ENCODE measurements at places on chromosomes 11 and 22.

DNA sequence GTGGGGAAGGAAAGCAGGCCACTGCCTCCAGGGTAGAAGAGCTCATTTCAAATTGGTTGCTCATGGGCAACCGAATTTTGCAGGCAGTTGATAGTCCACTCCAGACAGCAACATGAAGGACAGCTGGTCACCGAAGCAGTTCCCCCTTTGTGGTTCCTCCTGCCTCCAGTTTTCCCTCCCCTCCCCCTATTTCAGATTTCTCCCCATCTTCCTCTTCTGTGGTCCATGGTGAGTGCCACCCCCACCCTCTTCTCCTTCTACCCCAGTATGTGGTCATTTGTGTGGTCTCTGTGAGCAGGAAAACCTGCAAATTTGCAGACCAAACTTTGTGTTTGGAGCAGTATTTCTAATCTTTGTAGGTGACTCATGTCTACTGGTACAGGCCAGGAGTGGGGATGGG lies 38.2 kb upstream of the PAK1 start:
- DNase-seq: no peak

- DNase-seq: no peak
Observed at GRCh38 chr11:11577932-11578911, 43.6 kb downstream of the GALNT18 start.

DNA sequence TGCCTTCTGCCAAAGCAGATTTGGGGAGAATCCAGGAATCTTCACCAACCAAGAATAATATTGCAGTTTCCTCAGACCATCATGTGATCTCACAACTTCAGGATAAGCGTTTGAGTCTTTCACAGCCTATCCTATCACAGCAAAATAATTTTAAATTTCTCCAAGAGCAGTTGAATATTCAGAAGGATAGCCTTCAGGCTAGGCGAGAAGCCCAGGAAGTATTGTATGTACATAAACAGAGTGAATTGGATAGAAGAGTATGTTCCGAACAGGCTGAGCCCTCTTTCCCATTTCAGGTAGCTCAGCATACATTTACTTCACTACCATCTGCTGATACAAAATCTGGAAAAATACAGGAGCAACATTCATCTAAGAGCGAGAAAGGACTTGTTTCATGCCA lies 36.1 kb downstream of the CEP295 start:
- DNase-seq: no peak

DNA sequence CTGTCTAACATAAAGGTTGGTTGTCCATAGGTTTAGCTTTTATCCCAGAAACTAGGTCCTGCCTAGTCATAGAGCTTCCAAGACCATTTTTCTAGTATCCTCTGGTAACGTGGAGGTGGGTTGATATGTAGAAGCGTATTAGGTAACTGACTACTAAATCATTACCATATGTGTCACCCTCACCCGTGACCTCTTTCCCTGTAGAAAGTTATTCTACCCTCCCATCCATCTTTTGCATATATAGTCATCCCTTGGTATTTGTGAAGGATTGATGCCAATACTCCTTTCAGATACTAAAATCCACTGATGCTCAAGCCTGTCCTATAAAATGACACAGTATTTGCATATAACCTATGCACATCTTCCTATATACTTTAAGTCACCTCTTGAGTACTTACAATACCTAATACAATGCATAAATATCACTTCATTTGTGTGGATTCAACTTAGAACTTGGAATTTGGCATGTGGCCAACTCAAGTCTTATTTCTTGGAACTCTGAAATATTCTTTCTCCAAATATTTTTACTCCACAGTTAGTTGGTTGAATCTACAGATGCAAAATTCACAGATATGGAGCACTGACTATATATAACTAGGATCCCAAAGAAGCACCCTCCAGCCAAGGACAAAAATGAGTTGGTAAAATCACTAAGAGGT lies 497.0 kb upstream of the TENM4 start:
- DNase-seq: no peak

- no peak for DNase-seq
Observed at GRCh38 chr22:31923136-31923535, 21.2 kb upstream of the YWHAH start.

DNA sequence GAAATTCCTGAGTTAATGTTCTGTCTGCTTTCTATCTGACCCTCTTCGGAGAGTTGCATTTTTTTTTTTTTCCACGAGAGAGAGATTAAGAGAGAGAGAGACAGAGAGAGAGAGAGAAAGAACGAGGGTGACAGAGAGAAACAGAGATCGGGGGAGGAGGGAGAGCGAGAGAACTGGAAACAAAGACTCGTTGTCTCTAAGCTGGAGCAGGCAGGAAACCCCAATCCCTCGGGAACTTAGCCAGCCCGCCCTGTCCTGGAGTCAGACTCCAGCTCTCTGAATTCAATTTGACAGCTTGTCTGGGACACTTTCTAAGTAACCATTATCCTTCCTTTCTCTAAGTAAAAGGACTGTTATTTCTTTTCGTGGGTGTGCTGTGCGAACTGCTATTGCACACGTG lies 76.9 kb downstream of the KCNJ1 start:
- peak; percentile 48 for DNase-seq

DNA sequence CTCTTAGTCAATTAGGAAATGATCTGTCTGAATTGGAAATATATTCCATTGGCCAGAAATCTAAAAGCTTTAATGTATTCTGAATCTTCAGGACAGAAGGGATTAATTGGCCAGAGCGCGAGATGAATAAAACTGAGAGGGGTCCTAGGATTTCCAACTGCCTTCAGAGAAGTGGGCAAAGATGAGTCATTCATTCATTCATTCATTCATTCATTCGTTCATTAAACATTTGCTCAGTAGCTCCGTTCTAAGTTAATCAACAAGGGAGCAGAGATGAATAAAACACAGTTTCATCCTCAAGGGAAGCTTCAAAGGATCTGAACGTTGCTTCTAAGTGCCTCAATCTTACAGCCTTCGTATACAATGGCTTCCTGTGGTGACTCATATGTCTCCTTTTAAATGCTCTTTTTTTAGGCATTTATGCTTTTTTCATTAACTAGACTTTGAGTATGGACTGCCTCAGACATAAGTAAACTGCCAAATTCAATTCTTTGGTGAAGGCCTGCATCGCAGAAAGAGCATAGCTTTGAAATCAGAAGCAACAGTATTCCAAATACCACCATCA lies 537.4 kb upstream of the CCDC90B start:
- no peak for DNase-seq

- no peak for DNase-seq
Observed at GRCh38 chr11:62928011-62928410, 6.8 kb upstream of the CHRM1 start.

DNA sequence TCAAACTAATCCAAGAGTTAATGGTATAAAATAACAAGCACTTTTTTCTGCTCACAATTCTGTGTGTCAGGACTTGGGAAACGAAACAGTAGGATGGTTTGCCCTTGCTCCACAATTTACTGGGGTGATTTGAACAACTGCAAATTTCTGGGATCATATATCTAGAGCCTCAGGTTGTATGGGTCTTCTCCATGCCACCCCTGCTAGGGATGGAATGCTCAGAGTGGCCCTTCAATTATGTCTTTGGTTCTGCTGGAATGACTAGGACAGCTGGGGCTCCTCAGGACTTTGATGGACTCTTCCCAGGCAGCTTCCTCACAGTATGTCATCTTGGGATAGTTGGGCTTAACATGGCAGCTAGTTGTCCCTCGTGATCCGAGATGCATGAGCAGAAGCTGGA lies 223.0 kb upstream of the ANO5 start:
- no peak for DNase-seq

DNA sequence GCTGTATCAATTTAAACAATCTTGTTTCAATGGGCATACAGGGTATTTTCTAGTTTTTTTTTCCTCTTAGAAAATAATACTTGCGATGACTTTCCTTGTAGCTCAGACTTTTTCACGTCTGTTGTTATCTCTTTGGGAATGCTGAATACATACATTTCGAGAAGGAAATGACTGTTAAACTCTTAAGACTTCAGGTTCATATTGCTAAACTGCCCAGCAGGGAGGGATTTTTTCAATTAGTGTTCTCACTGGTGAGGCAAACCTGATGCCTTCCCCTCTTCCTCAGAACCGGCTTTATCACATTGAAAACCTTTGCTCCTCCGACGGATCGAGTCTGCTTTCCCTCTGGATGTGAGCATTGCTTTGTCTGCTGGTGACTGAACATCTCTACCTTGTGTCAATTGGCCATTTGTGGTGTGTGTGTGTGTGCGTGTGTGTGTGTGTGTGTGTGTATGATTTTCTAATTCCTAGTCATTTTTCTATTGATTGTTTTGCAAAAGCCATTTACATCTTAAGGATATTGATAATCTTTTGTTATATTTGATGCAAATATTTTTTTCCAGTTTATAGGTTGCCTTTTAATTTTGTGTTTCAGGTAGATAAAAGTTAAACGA lies 6.6 kb downstream of the NEAT1 start:
- DNase-seq: peak; percentile 81

- no peak for DNase-seq
Observed at GRCh38 chr22:24187731-24188644, 6.7 kb downstream of the SUSD2 start.

- no peak for DNase-seq
Observed at GRCh38 chr11:117605331-117605730, 191.7 kb downstream of the DSCAML1 start.

DNA sequence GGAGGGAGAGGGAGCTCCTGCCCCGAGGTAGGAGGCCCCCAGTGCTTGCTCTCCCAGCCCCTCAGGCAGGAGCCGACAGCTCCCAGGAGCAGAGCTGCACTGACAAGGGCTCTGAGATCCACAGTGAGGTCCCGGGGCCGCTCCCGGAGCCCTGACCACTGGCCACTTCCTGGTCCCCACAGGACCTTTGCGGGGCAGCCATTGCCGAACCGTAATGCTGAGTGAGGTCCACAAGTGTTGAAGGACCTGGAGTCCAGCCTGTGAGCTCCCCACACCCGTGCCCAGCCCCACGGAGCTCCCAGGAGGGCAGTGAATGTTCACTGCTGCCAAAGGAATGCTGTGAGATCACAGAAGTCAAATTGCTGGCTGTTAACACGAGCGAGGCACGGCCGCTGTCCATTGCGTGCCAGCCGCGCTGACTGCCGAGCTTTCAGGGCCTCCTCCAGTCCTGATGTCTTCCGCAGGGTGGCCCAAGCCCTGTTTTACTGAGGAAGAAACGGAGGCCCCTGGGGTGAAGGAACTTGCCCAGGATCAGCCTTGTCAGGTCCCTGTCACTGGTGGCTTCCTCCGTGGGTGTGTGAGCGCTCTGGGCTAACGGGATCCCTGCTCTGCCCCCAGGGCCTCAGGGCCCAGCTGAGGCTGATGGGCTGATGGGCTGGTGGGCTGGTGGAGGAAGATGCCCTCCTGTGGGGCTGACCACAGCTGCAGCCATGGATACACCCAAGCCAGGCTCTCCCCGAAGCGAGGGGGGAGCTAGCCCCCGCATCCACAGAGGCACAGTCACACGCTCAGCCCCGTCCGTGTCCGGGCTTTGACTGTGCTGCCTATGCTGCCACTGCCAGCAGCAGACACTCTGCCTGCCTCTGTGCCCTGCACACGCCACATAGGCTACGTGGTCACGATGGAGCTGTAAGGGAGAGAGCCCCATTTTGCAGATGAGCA lies 70.8 kb downstream of the WNT7B start:
- DNase-seq: peak; percentile 91

GRCh38 chr22:41123151-41123550 lies 30.8 kb downstream of the EP300 start:
- no peak for DNase-seq

DNA sequence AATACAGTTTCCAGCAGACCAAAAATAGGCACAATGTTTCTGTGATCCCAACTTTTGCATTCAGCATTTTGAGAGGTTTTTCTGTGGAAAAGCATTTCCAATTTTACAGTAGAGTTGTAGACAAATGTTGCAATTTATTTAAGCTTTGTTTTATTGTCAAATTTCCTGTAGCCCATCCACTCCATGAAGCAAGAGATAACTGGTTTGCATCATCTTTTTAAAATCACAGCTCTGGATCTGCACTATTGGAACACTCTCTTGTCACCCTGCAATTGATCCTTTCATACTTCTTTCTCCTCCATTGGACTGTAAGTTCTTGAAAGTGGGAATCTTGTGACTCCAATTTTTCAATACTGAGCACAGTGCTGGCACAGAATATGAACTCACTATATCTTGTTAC lies 86.0 kb downstream of the MAML2 start:
- DNase-seq: no peak

DNA sequence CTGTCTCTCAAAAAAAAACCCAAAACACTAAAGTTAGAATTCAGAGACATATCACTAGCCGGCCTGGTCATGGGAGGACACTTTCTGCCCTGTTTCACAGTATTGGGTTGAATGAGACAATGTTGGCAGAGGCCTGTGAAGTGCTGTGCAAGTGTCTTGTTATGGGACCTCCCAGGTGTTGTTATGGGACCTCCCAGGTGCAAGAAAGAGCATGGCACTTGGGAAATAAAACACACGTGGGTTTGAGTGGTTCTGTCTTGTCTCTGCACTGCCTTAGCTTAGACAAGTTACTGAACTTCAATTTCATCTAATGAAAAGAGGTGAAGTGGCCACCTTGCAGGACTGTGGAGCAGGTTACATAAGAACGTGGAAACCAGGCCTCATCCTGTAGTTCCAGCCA lies 28.9 kb upstream of the RAB1B start:
- DNase-seq: no peak

- DNase-seq: peak; percentile 69
Observed at GRCh38 chr22:31160328-31160978, 471 bp downstream of the RNF185 start.

- DNase-seq: no peak
Observed at GRCh38 chr22:17953147-17953546, 71.2 kb downstream of the MICAL3 start.

DNA sequence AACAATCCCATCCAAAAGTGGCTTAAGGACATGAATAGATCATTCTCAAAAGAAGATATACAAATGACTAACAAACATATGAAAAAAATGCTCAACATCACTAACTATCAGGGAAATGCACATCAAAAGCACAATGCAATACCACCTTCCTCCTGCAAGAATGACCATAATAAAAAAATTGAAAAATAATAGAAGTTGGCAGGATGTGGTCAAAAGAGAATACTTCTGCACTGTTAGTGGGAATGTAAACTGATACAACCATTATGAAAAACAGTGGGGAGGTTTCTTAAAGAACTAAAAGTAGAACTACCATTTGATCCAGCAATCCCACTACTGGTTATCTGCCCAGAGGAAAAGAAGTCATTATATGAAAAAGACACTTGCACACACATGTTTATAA lies 77.7 kb upstream of the SC5D start:
- no peak for DNase-seq

- DNase-seq: no peak
Observed at GRCh38 chr11:116111546-116111945, 607.3 kb upstream of the CADM1 start.

Data from GM23248 (cell line).